ENCODE measurements at places on chromosomes 4 and X.
A peak's percentile ranks its signal among the peaks of the same experiment; 100 is the strongest.

DNA sequence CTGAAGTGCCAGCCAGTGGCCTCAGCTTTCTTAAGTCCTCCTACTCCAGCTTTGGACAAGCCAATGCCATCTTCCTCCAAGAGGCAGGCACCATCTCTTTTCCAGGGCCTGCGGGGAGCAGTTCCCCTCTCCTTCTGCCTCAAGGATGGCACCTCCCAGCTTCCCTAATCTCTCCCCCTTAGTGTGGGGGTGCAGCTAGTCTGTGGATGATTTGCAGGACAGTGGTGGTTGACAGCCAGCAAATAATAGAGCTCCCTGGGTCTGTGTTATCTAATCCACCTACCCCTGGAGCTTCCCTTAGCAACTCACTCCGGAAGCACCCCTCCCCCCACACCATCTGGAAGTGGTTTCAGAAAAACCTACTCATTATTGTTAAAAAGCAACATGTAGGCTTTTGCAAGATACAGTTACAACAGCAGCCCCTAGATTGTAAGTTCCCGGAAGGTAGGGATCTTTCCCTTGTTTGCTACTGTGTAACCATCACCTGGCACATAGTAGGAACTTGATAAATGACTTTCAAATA is 247.1 kb downstream of the BCOR start:
- peak; percentile 37 for DNase-seq

- DNase-seq, result no peak
Observed at GRCh38 chr4:158055668-158056067, 117.2 kb downstream of the GASK1B start.

GRCh38 chr4:183987987-183988392 is 82.9 kb downstream of the STOX2 start:
- peak; percentile 47 for DNase-seq

- DNase-seq, result no peak
Observed at GRCh38 chr4:164482758-164483157, 271.2 kb upstream of the SMIM31 start.

GRCh38 chrX:96447161-96447560 is 237.5 kb upstream of the DIAPH2 start:
- no peak for DNase-seq

DNA sequence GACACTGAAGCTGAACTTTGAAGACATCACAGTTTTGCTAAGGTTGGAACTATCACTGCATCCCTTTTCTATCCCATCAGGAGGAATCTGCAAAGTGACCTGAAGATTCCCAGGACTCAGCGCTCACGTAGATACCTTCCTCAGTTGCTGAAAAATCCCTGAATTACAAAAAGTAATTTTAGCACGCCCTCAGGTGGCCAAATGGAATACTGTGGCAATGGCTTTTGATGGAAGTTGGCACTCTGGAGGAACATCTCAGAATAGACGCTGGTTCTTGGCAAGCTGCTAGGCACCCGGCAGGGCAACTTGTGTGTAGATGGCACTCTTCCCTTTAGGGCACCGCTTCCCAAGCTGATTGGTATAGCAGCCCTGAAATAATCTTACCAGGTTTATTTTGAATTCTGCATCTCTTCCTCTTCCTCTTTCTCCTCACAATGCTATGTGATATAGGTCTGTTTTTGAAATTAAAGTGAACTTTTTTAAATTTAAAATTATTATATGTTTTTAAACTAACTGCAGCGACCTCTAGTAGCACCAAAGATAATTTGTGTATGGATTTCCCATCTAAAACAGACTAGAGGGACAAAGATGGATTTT is 16.3 kb upstream of the ESX1 start:
- no peak for DNase-seq

GRCh38 chr4:137558951-137559350 is 26.7 kb upstream of the PCDH18 start:
- DNase-seq, result peak; percentile 34

- DNase-seq, result no peak
Observed at GRCh38 chrX:83529950-83530349, 21.9 kb downstream of the POU3F4 start.

DNA sequence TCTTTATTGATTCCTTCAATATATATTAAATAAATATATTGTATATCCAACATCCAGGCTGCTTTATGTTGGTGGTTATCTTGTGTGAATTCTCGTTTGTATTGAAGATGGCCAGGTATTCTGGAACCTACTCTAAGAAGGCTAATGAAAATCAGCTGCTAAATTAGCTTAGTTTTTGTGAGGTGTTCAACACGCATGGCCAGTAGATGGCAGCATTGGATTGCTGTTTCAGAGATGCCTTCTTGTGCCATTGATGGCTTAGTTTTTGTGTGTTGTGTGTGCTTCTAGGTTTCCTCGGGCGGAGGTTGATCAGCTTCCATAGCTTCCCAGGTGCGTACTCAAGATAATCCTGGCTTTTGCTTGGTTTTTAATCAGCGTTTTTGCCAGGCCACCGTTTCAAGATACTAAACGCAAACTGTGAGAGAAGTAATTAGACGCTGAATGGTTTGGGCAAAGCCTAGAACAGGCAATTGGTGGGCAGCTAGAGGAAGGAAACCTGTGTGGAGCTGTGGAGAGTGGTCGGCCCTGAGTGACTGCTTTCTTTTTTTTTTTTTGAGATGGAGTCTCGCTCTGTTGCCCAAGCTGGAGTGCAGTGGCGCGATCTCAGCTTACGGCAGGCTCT is 15.1 kb downstream of the NOCT start:
- DNase-seq, result peak; percentile 52

GRCh38 chr4:91256043-91256442 is 1047.7 kb upstream of the GRID2 start:
- no peak for DNase-seq

DNA sequence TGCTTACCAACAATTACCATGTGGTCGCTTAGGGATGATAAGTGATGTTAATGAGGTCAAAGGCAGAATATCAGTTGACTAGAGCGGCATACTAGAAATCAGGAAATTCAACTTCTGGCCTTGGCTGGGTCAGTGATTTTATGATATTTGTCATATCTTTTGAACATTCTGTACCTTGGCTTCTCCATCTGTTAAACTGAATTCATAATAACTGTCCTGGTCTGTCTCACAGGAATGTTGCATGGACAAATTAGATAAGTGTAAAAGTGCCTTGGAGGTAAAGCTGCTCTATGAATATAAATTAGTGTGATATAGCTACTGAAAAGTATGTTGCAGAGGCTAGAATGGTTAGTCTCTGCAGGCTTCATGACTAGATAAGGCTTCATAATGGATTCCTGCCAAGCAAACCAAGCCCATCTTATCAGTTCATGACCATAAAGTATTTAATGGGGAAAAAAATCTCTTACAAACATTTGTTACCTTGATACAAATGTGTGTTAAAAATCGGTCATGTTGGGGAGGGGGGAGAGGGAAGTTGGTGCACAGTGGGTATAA is 104.6 kb upstream of the BMPR1B start:
- no peak for DNase-seq

DNA sequence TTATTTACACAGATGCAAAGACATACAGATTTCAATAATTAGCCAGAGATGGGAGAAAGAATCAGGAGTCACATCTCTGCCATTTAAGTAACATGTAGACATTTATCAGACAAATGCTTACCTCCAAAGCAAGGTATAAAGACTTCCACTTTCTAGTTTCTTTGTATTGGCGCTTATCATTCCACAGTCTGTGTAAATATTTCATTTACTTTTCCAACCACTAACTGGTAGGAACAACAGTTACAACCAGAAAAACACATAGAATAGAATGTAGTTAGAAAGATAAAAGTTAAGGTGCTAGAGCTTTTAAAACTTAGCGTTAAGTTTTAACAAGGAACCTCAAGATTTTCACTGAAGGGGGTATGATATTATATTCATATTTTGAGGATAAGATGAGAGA is 40.9 kb upstream of the UGT2B4 start:
- no peak for DNase-seq

DNA sequence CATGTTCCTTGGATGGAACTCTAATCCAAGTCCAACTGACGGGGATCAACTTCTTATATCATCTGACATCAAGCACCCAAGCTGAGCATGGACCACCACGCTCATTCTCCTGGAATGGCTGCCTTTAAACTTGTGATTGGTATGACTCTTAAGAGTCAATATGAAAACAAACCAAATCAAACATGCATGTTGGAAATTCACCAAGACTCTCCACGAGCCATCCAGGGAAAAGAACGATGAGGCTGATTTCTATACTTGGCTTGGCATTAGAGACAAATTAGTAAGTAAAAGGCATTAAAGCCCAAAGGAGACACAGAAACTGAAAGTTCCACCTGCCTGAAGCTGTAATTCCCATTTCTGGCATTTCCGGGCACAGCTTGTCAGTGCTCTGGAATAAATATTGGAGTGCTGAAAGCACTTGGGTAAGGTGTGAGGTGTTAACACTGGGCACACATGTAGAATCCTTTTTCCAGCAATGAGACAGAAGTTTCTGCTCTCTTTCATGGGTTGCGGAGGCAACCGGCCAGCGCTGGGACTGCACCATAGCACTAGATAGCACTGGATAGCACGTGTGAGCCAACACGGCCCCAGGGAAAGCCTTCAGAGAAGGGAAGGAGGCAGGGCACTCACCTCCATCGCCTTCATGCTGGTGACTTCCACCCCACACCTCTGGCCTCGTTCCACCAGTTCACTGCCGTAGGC is 42.1 kb upstream of the CENPU start:
- DNase-seq, result no peak

- no peak for DNase-seq
Observed at GRCh38 chr4:179692222-179692621, 2250.0 kb upstream of the AGA start.

GRCh38 chr4:57065730-57066482 is 44.3 kb downstream of the IGFBP7 start:
- no peak for DNase-seq

GRCh38 chrX:99798936-99799335 is 611.1 kb downstream of the PCDH19 start:
- no peak for DNase-seq
